Type B pancreatic cell (in vitro differentiated cells): ENCODE measurements at places on chromosomes 3 and 15.

GRCh38 chr15:42547918-42548248 is 710 bp downstream of the LRRC57 start:
- no peak for DNase-seq
- H3K4me3 ChIP-seq = peak overlapping the region; percentile 97
- H3K27me3 ChIP-seq = no peaks in the 10 kb centered on the region
- H3K4me1 ChIP-seq = peaks cover 31% of the 10 kb centered on the region

GRCh38 chr3:43348852-43349574 is 62.7 kb downstream of the SNRK start:
- H3K27ac ChIP-seq = no peak overlapping the region
- H3K36me3 ChIP-seq = peaks cover 68% of the 10 kb centered on the region
- no peak overlapping the region for H3K4me3 ChIP-seq
- no peaks in the 10 kb centered on the region for H3K27me3 ChIP-seq

- H3K27me3 ChIP-seq = no peaks in the 10 kb centered on the region
- H3K4me3 ChIP-seq = no peak overlapping the region
- H3K27ac ChIP-seq = no peak overlapping the region
- no peak for DNase-seq
- H3K4me1 ChIP-seq = peaks cover 33% of the 10 kb centered on the region
Observed at GRCh38 chr3:69239063-69239462, 116.7 kb upstream of the LMOD3 start.

GRCh38 chr3:119723022-119723421 is 20.2 kb downstream of the CFAP91 start:
- DNase-seq = no peak
- no peaks in the 10 kb centered on the region for H3K27me3 ChIP-seq
- H3K4me1 ChIP-seq = no peaks in the 10 kb centered on the region
- no peak overlapping the region for H3K27ac ChIP-seq
- H3K36me3 ChIP-seq = no peaks in the 10 kb centered on the region

GRCh38 chr3:18033581-18034108 is 291.2 kb upstream of the TBC1D5 start:
- peaks cover 4% of the 10 kb centered on the region for H3K4me1 ChIP-seq
- no peak for DNase-seq
- no peaks in the 10 kb centered on the region for H3K36me3 ChIP-seq
- no peaks in the 10 kb centered on the region for H3K27me3 ChIP-seq
- H3K4me3 ChIP-seq = no peak overlapping the region

GRCh38 chr15:81454024-81454423 is 80.0 kb upstream of the TMC3 start:
- DNase-seq = no peak
- H3K4me1 ChIP-seq = no peaks in the 10 kb centered on the region
- H3K36me3 ChIP-seq = no peaks in the 10 kb centered on the region
- no peak overlapping the region for H3K4me3 ChIP-seq
- H3K27me3 ChIP-seq = no peaks in the 10 kb centered on the region

DNA sequence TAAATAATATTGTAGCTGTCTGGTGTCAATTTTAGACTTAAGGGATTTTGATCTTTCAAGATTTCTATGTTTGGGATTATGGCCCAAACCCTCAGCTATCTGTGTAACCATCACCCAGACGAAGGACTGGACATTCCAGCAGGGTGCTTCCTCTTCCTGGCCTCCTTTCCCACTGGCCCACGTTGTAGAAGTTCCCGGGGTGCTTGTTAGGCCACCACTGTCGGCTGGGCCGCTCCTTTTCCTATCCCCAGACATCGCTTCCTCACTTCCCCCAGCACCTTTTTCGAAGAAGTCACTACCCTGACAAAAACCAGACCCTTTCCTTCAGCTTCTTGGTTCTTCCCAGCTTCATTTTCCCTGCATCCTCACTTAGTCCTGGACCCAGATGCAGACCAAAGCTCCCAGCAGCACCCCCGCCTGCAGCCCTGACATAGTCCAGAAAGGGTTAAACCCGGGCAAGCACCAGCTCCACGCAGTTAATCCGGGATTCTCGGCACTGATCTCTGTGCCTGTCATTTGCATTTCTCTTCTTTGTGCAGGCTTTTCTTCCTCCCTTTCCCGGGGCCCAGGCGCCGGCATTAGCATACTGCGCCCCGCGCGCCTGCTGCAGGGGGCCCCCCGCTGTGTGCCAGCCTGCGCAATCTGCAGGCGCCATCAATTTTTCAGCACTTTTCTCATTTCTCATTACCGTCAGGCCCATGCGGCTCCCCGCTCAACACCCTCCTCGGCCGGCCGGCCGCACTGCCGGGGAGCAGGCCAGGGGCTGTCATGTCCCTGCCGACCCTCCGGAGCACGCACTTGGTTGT is 90.6 kb downstream of the ZNF621 start:
- H3K27ac ChIP-seq = peak overlapping the region; percentile 7
- peak overlapping the region; percentile 85 for H3K4me3 ChIP-seq
- H3K27me3 ChIP-seq = peaks cover 37% of the 10 kb centered on the region
- H3K4me1 ChIP-seq = peaks cover 15% of the 10 kb centered on the region
- H3K36me3 ChIP-seq = no peaks in the 10 kb centered on the region
- no peak for DNase-seq

- no peak overlapping the region for H3K4me3 ChIP-seq
- H3K36me3 ChIP-seq = peaks cover 18% of the 10 kb centered on the region
- H3K27me3 ChIP-seq = no peaks in the 10 kb centered on the region
- no peak for DNase-seq
- no peaks in the 10 kb centered on the region for H3K4me1 ChIP-seq
Observed at GRCh38 chr3:4416961-4417360, 50.1 kb downstream of the SUMF1 start.

DNA sequence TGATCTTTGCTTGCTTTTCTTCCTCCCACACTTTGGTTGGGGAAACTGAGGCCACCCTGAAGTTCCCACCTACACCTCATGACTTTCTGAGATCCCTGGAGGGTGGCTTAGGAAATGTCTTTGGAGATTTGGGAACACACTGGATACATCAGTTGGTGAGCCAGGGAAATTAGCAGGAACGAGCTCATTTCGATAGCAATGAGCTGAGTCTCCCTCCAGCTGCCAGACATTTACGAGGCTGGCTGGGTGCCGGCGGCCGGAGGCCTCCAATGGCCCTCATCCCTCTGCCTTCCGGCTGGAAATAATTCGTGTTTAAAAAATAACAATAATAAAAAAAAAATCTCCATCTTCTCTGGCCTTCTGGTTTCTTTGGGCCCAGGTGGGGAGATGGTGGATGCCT is 38.8 kb downstream of the SMAD6 start:
- no peak overlapping the region for H3K4me3 ChIP-seq
- no peak for DNase-seq
- H3K36me3 ChIP-seq = peaks cover 4% of the 10 kb centered on the region
- no peak overlapping the region for H3K27ac ChIP-seq

DNA sequence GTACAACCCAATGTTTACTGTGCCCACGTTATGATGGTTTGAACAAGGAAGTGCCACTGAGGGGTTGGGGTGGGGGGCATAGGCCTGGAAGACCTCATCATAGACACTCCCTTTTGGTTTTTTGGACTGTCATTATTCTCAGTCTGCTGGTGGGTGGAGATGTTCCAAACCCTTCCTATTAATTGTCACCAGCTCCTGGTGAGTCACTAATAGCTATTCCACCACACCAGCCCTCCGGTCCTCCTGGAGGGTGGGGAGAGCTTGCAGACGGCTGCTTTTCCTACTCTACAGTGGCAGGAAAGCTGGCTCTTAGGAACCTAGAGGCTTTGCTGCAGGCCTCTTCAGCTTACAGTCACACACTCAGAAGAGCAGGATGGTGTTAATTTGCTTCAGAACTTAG is 9.0 kb upstream of the COPG1 start:
- peaks cover 3% of the 10 kb centered on the region for H3K36me3 ChIP-seq
- no peak overlapping the region for H3K27ac ChIP-seq
- no peak for DNase-seq
- peaks cover 3% of the 10 kb centered on the region for H3K4me1 ChIP-seq
- no peak overlapping the region for H3K4me3 ChIP-seq
- H3K27me3 ChIP-seq = no peaks in the 10 kb centered on the region

DNA sequence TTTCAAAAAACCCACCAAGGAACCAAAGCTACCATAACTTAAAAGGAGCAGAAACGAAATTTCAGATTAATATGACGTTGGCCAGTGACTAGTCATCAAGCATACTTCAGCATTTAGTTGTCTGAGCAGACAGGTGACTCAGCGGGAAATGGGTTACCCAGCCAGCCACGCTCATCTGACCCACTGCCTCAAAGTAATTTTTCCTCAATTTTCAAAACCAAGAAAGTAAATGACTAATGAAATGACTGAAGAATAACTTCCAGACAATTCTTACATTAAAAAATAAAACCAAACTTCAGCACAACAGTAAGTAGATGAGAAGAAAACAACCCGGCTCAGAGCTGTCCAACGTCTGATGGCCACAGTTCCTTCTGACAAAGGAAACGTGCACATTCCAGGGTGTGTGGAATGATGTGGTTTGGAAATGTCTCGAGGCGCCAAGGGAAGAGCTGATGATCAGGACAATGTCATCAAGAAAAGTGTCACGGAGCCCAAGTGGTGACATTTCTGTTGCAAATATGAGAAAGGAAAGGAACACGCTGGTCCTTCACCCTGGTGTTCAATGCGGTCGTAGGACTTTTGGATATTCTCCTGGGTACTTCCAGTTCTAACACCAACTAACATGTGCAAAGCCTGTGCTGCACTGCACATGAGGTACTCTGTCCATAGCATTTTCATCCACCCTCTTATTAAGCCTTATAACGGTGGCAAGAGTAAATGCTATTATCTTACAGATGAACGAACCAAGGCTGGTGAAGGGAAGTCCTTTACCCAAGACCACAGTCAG is 79.1 kb downstream of the FOXP1 start:
- peaks cover 34% of the 10 kb centered on the region for H3K36me3 ChIP-seq
- H3K4me1 ChIP-seq = peaks cover 12% of the 10 kb centered on the region
- no peak overlapping the region for H3K4me3 ChIP-seq
- no peaks in the 10 kb centered on the region for H3K27me3 ChIP-seq
- DNase-seq = no peak

- H3K27me3 ChIP-seq = no peaks in the 10 kb centered on the region
- H3K27ac ChIP-seq = peak overlapping the region; percentile 96
- no peaks in the 10 kb centered on the region for H3K36me3 ChIP-seq
- peak overlapping the region; percentile 97 for H3K4me3 ChIP-seq
- no peak for DNase-seq
- H3K4me1 ChIP-seq = peaks cover 13% of the 10 kb centered on the region
Observed at GRCh38 chr3:9986230-9986725, 363 bp downstream of the EMC3 start.

GRCh38 chr3:96869316-96869715 is 54.9 kb downstream of the EPHA6 start:
- no peak overlapping the region for H3K4me3 ChIP-seq
- no peak for DNase-seq
- H3K27me3 ChIP-seq = no peaks in the 10 kb centered on the region
- peaks cover 3% of the 10 kb centered on the region for H3K36me3 ChIP-seq
- H3K4me1 ChIP-seq = peaks cover 4% of the 10 kb centered on the region

DNA sequence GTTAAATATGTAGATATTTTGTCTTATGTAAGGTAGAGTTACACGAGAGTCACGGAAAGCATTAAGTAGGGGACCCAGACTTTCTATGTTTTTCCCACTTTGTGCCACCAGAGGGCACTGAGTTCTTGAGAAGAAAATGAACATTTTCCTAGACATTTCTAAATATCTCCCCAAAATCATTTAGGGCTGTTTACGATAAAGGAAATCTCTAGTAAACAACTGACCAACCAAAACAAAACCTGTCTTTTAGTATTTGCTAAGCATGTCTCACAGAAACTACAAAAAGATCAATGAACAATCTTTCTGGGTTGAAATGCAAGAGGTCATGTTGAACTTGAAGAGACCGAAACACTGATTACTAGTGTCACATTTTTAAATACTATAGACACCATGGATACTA is 16.1 kb downstream of the POU1F1 start:
- H3K27ac ChIP-seq = no peak overlapping the region
- DNase-seq = no peak
- H3K36me3 ChIP-seq = no peaks in the 10 kb centered on the region
- peaks cover 3% of the 10 kb centered on the region for H3K27me3 ChIP-seq
- no peak overlapping the region for H3K4me3 ChIP-seq
- H3K4me1 ChIP-seq = no peaks in the 10 kb centered on the region

DNA sequence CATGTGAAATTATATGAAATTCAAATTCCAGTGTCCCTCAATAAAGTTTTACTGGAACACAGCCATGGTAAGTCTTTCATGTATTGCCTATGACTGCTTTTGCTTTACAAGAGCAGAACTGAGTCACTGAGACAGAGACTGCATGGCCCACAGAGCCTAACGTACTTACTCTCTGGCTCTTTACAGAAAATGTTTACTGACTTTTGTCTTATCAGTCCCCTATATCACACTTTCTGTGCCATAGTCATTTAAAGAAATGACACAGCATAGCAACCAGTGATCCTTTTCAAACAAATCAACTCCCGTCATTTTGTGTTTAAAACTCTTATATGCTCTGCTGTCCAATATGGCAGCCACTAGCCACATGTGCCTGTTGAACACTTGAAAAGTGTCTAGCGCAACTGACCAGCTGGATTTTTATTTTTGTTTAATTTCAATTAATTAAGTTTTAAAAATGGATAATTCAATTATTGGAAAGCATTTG is 129.7 kb upstream of the CDIN1 start:
- no peak for DNase-seq
- peaks cover 4% of the 10 kb centered on the region for H3K27me3 ChIP-seq
- no peaks in the 10 kb centered on the region for H3K36me3 ChIP-seq
- no peak overlapping the region for H3K27ac ChIP-seq
- no peak overlapping the region for H3K4me3 ChIP-seq
- H3K4me1 ChIP-seq = peaks cover 9% of the 10 kb centered on the region

- no peak overlapping the region for H3K4me3 ChIP-seq
- H3K36me3 ChIP-seq = peaks cover 34% of the 10 kb centered on the region
- no peak overlapping the region for H3K27ac ChIP-seq
- peaks cover 30% of the 10 kb centered on the region for H3K4me1 ChIP-seq
Observed at GRCh38 chr3:177126015-177126773, 71.1 kb downstream of the TBL1XR1 start.

- peaks cover 38% of the 10 kb centered on the region for H3K27me3 ChIP-seq
- H3K27ac ChIP-seq = no peak overlapping the region
- H3K4me1 ChIP-seq = peaks cover 22% of the 10 kb centered on the region
Observed at GRCh38 chr3:169508426-169508825, 155.1 kb downstream of the MECOM start.

GRCh38 chr3:174758943-174759342 is 100.2 kb upstream of the NAALADL2 start:
- H3K36me3 ChIP-seq = no peaks in the 10 kb centered on the region
- H3K27me3 ChIP-seq = no peaks in the 10 kb centered on the region
- no peaks in the 10 kb centered on the region for H3K4me1 ChIP-seq
- no peak overlapping the region for H3K27ac ChIP-seq
- no peak for DNase-seq
- H3K4me3 ChIP-seq = no peak overlapping the region

- peaks cover 4% of the 10 kb centered on the region for H3K4me1 ChIP-seq
- H3K27me3 ChIP-seq = no peaks in the 10 kb centered on the region
- H3K27ac ChIP-seq = no peak overlapping the region
- H3K4me3 ChIP-seq = no peak overlapping the region
- peaks cover 47% of the 10 kb centered on the region for H3K36me3 ChIP-seq
Observed at GRCh38 chr3:114078126-114078525, 21.6 kb downstream of the QTRT2 start.

DNA sequence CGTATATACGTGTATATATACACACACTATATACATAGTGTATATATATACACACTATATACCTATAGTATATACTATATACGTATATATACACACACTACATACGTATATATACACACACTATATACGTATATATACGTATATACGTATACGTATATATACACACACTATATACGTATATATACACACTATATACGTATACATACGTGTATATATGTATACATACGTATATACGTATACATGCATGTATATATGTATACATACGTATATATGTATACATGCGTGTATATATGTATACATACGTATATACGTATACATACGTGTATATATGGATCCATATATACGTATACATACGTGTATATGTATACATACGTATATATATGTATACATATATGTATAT is 9.4 kb downstream of the HACL1 start:
- no peaks in the 10 kb centered on the region for H3K27me3 ChIP-seq
- no peak overlapping the region for H3K4me3 ChIP-seq
- H3K27ac ChIP-seq = no peak overlapping the region
- no peaks in the 10 kb centered on the region for H3K4me1 ChIP-seq
- H3K36me3 ChIP-seq = peaks cover 8% of the 10 kb centered on the region
